Muscle of arm (tissue), 14 donors: ENCODE measurements at places on chromosomes 2 and 18.

GRCh38 chr2:3633982-3634595 lies 23.9 kb upstream of the ALLC start:
- no peak for DNase-seq

DNA sequence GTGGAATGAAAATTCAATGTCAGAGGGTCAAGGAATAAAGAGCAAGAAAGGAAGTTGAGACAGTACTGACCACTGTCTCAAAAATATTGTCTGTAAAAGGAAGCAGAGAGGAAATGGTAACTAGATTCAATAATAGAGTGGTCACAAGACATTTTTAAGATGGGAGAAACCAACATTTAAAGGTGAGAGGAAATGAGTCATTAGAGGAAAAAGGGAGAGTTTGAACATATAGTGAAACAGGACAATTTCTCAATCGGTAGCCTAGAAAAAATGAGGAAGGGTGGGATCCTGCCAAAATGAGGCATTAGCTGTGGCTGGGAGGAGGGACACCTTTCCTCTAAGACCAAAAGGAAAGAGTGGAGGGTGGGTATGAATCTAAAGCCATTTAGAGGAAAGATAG lies 288.5 kb downstream of the SP3 start:
- DNase-seq, result no peak

- DNase-seq, result no peak
Measured at GRCh38 chr2:21860907-21861306, 737.1 kb downstream of the TDRD15 start.

DNA sequence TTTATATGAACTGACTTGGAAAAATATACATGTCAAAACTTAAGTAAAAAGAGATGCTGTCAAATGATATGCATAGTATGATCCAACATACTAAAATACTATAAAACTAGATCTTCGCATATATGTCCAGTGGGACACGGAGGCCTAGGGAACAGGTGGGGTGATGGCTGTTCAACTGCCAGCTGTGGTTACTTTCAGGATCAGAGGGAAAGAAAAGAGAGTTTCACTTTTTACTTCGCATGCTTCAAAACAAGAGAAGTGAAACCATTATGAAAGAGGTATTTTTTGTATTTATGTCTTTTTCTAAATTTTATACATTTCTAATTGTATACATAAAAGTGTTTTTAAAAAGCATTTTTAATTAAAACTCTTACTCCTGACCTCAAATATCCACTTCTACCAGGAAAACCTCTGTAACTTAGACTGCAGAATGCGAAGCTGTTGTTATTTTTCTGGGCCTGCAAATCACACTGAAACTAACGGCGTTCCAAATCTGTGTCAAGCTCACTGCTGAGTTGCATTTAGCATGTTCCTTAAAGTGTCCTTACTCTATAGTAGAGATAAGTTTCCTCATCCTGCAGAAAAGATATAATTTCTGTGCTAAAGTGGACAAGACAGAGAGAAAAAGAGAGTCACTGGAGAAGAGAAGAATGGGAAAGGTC lies 97.8 kb upstream of the SLC35G4 start:
- DNase-seq, result no peak

- no peak for DNase-seq
Measured at GRCh38 chr2:50875561-50875960, 156.4 kb downstream of the NRXN1 start.

DNA sequence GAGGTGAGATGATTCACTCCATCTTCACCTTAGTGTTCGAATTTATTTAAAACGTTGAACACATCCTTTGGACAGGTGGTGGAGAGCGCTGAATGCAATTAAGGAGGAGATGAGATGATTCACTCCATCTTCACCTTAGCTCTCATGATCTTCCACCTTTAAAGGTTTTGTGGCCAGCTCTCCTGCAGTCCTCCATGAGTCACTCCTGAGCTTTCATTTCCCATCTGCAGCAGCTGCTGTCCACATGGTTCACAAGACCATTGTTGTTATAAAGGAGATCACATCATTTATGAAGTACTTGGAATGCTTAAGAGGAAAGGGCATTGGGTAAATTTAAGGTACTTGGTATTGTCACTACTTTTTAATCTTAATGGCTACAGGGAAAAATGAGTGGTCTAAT lies 298.5 kb downstream of the PAX3 start:
- DNase-seq, result no peak

DNA sequence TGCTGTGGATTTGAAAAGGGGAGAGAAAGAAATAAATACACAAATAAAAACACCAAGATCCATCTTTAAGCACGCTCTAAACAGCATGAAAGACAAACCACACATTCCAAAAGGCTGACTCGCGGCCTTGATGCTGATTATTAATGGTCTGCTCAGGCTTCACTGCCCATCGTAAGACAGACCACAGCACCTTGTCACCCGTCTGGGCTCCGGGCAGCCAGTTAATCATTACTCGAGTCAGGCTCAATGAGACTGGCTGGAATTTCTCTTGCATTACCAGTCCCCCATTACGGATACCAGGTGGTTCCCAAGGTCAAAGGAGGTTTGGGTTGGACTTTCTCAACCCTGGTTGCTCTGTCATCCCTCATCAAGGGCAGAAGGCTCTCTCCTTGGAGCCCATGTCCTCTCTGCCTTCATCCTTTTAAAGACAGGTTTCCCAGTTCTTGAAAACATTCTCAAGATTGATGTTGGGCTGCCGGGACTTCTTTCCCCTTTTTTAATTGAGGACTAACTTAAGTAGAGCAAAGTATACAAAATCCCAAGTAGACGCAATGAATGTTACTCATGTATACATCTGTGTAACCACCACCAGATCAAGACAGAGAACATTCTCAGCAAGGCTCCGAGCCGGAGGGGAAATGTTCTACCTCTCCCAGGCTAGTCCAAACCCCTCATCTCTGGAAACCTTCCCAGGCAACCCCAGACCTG lies 8.1 kb downstream of the SMAD7 start:
- DNase-seq, result no peak

DNA sequence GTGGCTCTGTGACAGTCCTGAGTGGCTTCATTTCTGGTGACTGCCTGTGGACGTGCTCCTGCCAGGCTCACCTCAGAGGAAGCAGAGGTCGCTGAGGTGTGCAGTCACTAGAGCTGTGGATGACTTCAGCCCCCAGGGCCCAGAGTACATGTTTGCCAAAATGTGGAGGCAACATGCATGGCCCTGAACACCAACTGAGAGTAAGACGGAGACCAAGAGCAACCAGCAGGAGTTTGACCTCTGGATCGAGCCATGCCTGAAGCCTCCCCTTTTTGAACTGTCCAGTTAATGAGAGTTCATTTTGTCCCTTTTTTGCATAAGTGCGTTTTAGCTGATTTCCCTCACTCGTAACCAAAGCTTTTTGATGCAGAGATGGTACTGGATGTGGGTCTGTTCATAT lies 184.9 kb downstream of the RTP5 start:
- no peak for DNase-seq

DNA sequence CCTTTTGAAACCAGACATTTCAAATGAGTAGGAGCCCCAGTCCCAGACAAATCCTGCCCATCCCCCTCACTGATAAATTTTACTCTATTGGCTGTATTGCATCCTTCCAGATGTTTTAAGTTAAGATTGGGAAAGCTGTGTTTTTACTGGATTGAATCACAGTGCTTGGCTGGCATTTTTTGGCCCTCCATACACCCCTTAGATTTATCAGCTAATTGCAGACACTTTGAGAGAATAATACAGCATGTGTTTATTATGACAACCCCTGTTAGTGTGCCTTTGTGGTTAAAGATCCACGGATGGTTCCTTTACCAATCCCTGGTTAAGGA lies 74.9 kb downstream of the ANTXR1 start:
- no peak for DNase-seq

DNA sequence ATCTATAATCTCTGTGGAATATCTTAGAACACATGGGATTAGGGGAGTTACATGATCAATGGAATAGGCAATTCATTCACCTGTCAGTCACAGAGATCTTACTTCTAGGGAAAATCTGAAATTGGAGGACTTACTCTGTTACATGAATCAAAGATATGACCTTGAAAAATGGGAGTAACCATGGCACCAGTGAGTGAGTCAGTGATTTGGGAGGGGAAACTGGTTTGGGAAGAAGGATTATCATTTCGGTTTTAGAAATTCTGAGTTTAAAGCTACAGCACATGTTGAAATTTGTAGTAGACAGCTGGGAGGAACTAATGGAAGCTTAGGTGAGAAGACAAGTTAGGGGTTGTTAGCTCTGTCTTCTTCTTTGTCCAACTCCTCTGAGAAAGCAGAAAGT lies 153.7 kb downstream of the CAMKMT start:
- no peak for DNase-seq

- no peak for DNase-seq
Measured at GRCh38 chr2:177080746-177081284, 131.8 kb upstream of the HNRNPA3 start.

DNA sequence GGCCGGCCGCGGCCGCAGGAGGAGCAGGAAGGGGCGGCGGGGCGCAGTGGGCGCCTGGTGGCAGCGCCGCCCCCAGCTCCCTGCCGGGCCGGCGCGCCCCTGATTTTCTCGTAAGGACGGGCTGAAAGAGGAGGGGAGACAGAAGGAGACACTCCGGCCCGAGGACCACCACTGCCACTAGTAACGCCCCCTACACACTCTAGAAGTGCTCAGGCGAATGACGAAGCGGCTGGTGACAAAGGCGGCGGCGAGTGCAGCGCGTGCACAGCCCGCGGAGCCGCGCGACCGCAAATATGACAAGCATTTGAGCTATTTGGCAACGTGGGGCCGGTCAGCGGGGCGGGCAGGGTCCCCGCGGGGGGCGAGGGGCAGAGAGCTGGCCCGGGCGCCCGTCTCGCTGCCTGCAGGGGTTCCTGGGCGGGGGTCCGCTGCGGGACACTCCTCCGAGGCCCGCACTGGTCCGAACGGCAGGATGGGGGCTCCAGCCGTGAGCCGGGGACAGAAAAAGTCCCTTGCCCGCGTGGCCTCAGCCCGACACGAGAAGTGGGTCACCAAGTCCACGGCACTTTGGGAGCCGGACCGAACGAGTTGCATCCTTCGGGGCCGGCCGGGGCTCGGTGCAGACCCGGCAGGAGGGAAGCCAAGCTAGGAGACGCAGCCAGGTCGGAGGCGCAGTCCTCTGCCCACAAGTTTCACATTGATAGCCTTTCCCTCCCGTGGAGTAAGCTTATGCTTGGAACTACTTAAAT lies 524 bp upstream of the SERTAD2 start:
- peak; percentile 67 for DNase-seq

GRCh38 chr18:79819064-79819967 lies 21.6 kb downstream of the KCNG2 start:
- no peak for DNase-seq

GRCh38 chr2:233490831-233491230 lies 75.8 kb downstream of the USP40 start:
- DNase-seq, result no peak

DNA sequence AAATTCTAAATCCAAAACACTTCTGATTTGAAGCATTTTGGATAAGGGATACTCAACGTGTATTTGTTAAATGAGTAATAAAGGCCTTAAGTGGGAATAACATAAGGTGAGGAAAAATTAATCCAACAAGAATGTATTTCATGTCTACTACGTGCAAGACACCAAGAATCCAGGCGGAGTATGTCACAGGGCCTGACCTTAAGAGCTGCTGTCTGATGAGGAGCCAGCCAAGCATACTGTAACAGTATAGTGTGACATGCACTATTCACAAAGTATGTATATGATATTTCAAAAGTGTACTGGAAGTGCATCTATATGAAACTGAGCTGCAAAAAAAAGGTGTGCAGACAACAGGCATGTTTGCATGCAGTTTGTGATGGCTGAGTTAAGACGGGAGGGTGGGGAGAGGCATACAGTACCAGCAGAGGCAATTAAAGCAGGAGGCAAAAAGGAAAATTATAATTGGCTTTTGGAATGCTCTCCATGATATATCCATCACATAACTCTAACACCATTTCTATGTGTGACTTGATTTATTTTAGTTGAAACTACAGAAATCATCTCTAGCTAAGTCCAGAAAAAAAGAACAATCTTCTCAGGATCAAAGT lies 18.2 kb downstream of the IWS1 start:
- DNase-seq, result no peak

DNA sequence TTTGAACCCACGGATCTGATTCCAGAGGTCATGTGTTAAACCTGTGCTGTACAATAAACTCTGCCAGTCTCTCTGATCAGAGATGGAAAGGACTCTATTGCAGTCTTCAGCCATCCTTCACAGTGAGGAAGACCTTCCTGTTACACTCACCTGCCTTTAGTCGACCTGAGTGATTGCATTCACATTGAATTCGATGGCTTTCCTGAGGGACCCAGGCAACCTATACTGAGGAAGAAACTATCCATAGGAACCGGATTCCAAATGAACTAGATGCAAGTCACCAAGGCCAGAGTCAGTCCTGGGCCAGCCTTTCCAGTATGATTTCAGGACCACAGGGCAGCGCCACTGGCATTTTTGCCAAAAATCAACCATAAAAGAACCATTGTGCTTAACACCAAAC lies 56.8 kb downstream of the PKDCC start:
- no peak for DNase-seq

DNA sequence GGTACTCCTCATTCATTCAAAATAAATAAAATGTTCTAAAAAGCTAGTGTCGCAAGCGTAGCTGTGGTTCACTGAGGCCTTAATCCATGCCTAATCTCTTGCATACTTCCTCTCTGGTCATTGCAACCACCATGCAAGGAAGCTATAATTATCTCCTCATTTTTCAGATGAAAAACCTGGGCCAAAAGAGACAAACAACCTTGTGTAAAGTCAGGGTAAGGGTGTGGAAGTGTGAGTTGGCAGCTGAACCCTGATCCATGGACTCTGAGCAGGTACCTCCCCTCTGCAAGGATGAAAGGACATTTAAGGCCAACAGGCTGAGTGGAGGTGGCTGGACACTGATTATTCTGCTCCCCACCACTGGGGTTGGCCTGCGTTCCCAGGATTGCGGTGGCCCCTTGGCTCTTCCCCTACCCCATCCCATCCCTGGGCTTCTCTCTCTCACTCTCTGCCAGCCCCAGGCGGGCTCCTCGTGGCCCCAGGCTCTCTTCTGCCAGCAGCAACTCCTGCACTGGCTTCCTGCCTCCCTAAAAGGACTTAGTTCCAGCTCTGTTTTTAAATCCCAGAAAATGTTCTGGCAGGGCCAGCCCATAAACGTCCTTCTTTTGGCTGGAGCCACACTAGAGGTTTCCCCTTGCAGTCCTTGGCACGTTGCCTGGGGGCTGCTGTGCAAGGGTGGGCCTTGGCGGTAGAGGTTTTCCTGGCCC lies 72.0 kb upstream of the AFF3 start:
- DNase-seq, result peak; percentile 83

DNA sequence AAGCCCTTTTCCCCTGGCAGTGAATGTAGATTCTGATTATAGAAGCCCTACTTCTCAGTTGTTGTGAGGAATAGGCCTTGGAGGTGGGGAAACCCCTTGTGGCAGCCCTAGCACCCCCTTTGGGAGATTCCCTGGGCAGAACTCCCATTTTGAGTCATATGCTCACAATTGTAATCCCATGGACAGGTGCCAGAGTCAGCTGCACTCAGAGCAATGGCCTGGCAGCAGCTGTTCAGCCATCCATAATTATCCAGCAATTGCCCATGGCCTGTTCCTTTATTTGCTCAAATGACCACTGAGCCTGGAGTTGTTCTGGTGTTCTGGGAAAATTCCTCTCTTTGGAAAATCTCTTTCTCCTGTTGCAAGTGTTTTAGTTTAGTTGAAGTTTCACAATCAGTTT lies 71.7 kb downstream of the PTRHD1 start:
- DNase-seq, result peak; percentile 77

GRCh38 chr2:237096201-237096600 lies 10.5 kb downstream of the COPS8 start:
- no peak for DNase-seq
